BJ (cell line): ENCODE measurements at places on chromosomes 2 and 18.

DNA sequence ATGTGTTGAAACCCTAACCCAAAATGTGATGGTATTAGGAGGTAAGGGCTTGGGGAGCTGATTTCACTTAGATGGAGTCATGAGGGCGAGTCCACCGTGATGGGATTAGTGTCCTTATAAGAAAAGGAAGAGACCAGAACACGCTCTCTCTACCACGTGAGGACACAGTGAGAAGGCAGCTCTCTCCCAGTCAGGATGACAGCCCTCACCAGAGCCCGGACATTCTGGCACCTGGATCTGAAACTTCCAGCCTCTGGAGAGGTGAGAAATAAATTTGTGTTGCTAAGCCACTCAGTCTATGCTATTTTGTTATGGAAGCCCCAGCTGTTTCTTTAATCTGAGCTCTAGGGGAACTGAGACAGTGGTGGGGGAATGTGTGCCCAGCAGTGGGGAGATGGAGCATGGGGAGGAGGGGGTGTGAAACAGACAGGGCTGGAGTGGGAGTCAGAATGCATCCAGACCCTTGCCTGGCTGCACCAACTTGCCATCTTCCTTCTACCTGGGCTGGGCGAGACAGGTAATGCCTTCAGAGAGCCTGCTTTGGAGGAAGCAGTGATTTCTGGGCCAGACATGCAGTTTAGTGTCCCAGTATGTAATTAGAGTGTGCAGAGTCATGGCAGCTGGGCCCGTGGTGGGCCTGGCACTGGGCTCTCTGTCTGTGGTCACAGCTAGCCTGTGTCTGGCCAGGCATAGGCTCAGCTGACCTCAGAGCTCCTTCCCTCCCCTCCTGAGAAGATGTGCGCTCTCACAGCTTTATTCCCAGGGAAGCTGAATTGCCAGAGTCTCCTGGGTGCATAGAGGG is 38.1 kb downstream of the RHOB start:
- no peak for DNase-seq

DNA sequence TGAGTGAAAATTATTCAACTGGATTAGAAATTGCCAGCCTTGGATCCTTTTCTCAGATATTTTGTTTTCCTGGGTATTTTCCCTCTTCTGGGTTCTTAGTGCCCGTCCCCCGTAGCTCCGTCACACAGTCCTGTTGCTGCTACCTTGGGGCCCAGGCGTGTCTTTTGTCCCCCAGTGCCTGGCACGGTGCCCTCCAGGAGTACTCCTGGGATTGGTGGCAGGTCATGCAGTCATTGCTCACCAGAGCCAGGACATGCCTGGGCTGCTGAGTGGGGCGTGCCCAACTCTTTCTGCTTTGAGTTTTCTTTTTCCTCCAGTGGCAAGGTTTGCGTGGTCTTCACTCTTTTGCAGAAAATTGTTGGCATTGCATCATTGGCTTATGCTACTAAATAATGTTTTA is 275.2 kb downstream of the AGAP1 start:
- no peak for DNase-seq

GRCh38 chr18:72849671-72850070 is 18.1 kb downstream of the NETO1 start:
- DNase-seq: no peak

- DNase-seq: no peak
Observed at GRCh38 chr2:8652774-8653426, 29.0 kb upstream of the ID2 start.

DNA sequence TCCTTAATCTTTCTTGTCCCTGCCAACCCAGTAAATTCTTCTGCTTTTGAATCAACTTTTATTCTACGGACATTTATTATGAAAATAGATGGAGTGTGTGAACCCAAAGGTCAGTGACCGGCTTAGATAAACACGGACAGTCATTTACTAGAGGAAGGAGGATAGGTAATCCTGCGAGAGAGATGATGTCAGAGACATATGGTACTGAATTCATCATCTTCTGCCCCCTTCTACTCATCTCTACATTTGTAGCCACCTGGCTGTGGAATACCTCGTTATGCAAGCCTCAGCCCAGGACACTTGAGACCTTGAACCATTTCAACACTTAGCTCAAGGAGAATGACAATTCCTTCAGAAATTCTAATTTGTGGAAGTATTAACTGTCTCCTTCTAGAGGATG is 443.6 kb downstream of the TDRD15 start:
- DNase-seq: no peak

GRCh38 chr2:239845968-239846367 is 179.2 kb downstream of the NDUFA10 start:
- DNase-seq: no peak

DNA sequence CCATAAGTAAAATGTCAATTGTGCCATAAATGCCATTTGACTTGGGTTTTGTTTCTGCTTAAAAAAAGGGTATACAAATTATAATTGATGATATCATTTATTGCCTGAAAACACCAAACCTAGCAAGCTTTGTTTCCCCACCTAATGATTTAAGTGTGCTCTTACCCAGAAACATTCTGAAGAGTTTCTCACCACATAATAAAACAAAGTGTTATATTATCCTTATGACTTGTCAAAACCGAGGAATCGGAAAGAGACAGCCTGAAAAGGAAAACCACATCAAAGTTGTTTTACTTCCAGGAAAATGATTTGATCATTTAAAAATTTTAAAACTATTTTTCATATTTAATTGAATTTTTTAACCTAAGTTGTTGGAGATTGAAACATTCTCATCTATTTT is 170.5 kb upstream of the SLC39A10 start:
- no peak for DNase-seq

- DNase-seq: no peak
Observed at GRCh38 chr2:232516551-232516950, 3.6 kb upstream of the PRSS56 start.

DNA sequence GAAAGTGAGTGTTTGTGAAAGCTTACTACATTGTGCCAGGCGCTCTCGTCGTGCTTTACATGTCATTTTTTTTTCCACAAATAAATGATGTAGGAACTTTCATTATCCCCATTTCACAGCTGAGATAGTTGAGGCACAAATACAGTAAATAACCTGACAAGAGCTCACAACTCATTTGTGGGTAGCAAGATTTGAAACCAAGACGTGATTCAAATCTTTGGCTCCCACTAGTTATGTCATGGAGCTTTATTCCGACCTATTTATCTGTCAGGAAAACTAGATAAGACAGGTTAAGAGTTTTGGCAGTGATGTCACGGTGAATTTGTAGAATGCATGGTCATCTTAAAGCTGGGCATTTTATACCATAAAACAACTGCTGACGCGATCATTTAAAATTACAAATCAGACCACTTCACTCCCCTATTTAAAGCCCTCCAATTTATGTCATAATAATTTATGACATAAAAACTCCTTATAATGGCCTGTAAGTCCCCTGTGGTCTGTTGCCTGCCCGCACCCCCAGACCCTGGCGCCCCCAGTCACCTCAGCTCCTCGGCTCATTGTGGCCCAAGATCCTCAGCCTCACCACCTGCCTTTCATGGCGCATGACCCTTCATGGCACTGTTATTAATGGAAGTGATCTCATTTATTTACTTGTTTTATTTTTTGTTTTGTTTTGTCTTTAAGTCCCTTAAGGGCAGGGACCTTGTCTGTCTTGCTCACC is 678 bp upstream of the ZNF24 start:
- DNase-seq: no peak

- DNase-seq: no peak
Observed at GRCh38 chr18:2903006-2903405, 56.2 kb downstream of the EMILIN2 start.

- no peak for DNase-seq
Observed at GRCh38 chr2:150702791-150703190, 215.3 kb upstream of the RND3 start.

GRCh38 chr2:120653871-120654270 is 81.8 kb upstream of the GLI2 start:
- no peak for DNase-seq

DNA sequence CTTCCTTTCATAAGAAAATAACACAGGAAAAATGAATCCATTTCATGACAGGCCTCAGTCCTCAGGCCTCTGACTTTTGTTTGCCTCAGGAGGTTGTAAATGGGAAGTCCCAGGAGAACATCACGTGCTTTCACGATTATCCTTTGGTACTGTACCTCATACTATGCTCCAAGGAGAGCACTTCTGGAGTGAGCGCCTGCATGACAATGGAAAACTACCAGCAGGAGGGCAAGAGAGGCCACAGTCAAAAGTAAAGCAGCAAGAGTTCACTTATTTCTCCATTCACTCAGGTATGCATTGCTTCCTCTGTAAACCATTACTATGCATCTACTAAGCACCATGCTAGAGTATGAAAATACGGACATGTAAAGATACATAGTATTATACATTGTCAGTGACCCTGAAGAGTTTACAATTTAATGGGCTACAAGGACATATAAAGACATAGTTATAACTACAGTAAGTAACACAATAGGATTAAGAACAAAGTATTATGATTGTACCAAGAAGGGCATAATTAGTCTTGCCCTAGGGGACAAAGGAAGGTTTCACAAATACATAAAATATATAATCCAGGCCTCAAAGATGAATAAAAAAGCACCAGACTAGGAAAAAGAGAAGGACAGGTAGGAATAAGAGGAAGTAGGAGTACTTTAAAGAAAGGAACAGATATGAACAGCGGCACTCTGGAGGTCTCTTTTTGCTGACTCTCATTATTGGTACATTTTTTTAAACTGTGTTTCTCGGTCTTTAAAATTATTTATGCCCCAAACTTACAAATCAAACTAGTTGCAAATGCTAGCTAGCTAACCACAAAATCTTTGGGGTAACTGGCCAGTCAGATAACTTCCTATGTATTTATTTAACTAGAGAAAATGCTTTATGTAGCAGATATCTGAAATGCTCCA is 806.7 kb downstream of the NRXN1 start:
- no peak for DNase-seq

- DNase-seq: no peak
Observed at GRCh38 chr2:171522788-171523087, 464 bp downstream of the CYBRD1 start.

GRCh38 chr2:48397846-48398245 is 132.1 kb upstream of the STON1 start:
- no peak for DNase-seq

- no peak for DNase-seq
Observed at GRCh38 chr2:23571527-23572282, 186.7 kb downstream of the KLHL29 start.

GRCh38 chr2:3785220-3785889 is 82.0 kb downstream of the DCDC2C start:
- DNase-seq: no peak

- DNase-seq: no peak
Observed at GRCh38 chr2:873027-873426, 77.6 kb upstream of the SNTG2 start.

GRCh38 chr2:179741317-179741716 is 120.1 kb downstream of the ZNF385B start:
- no peak for DNase-seq

- DNase-seq: no peak
Observed at GRCh38 chr2:62406573-62407043, 99.4 kb downstream of the TMEM17 start.

- no peak for DNase-seq
Observed at GRCh38 chr2:203366639-203367466, 38.7 kb downstream of the ABI2 start.

GRCh38 chr18:78601349-78601748 is 378.3 kb upstream of the SALL3 start:
- DNase-seq: no peak

- DNase-seq: no peak
Observed at GRCh38 chr18:50334546-50335152, 40.2 kb upstream of the SKA1 start.

- DNase-seq: no peak
Observed at GRCh38 chr2:76316691-76317090, 606.0 kb upstream of the GCFC2 start.

DNA sequence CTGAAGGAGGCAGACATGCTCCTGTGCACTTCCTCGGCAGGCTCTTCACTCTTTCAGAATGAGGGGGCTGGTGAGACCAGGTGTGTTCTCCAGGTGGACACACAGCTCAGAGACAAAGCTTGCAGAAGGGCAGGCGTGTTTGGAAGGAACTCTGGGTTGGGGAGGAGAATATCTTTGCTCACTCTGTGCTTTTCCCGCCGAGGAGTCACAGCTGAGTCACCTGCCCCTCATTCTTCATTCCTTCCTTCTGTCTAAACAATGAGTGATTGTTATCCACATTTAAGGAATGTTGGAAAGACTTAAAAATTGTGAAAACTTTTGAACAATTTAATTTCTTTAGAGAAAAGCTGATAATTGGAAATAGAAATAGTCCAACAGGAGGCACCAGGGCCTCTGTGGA is 126.3 kb upstream of the TPO start:
- no peak for DNase-seq

DNA sequence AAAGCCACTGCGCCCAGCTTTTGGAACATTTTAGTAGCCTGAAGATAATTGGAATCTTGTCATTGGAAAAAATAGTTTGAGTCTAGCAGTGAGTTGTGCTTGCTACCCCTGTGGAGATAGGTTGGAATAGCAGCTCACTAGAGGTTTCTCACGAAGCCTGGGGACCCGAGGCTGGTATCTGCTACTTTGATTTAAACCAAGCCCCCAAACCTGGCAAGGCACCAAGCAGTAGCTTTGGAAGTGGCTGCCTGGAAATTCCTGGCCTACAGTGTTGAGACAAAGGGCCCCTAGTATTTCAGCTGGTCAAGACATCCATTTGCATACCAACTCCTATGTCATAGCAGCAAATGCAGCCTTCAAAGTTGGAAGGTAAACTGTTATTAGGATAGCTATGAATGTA is 42.1 kb downstream of the NOP58 start:
- DNase-seq: no peak

- no peak for DNase-seq
Observed at GRCh38 chr2:240347373-240347940, 88.0 kb upstream of the GPC1 start.

DNA sequence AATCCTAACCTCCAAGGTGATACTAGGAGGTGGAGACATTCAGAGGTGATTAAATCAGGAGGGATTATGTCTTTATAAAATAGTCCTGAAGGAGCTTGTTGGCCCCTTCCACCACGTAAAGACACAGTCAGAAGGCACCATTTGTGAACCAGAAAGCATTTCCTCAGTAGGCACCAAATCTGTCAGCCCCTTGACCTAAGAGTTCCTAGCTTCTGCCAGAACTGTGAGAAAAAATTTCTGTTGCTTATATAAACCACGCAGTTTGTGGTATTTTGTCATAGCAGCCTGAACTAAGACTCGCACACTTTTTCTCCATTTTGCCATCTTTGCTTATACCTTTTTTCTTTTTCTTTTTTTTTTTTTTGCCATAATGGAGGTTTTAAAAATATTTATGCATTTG is 18.6 kb upstream of the NARS1 start:
- DNase-seq: no peak

GRCh38 chr18:33641141-33641540 is 63.1 kb downstream of the ASXL3 start:
- no peak for DNase-seq

DNA sequence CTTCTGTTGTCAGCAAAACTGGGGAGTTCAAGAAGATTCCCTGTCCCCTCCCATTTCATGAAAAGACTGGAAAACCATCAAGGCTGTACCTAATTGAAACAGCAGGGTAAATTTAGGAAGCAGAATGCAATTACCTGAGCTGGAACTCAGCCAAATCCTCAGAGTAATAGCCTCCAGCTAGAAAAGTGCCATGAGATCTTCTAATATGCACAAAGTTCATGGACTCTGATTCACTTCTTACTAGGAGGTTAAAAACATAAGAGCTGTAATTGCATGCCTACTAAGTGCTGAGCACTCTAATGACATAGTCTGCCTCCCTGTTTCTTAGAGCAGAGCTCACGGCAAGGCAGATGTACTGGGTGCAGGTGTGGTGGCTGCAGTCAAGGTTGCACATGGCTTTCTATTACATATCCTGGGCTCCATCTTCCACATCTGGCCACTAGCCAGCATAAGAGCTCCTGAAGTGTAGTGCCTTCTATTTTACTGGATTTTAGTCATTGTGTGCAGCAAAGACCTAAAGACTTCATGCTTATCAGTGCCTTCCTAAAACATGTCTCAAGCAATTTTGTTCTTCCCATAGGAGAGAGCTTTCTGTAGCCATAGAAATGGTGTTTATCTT is 341.7 kb downstream of the PTPRM start:
- DNase-seq: no peak
